NCI-H524 treated with DMSO at 0.1 percent for 48 hours (cell line): ENCODE measurements at places on chromosomes 1 and 21.

DNA sequence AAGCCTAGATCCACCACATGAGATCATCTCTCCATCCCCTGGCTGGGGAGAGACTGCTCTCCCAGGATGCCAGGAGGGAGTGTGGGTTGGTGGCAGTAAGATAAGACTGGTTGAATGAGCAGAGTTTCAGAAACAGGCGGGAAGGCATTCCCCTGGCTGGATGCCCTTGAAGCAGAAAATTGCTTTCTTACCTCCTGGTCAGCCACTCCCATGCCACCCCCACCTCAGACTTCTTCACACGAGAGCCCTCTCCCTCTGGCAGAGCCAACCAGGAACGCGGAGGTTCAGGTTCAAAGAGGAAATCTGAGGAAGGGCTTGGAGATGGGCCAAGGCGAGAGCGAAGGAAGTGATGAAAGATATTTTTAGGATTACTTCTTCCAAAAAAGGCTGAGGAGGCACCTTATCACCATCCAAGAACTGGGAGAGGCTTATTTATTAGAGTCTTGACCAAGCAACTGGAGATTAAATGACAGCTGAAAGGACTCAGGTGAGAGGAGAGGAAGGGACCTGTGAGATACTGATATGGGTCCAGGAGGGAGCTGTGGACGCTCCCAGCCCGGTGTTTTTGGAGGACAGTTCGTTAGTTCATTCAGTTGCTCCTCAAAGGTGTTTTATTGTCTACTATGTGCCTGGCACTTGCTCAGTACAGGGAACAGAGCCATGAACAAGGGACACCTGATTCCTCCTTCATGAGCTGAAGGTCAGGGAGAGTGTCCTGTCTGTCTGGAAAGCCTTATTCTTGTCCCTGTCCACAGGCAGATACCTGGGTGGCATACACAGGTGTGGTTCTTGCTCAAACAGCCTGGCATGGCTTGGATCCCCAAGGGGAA, 18.9 kb upstream of the SLC26A9 start:
- DNase-seq: no peak

DNA sequence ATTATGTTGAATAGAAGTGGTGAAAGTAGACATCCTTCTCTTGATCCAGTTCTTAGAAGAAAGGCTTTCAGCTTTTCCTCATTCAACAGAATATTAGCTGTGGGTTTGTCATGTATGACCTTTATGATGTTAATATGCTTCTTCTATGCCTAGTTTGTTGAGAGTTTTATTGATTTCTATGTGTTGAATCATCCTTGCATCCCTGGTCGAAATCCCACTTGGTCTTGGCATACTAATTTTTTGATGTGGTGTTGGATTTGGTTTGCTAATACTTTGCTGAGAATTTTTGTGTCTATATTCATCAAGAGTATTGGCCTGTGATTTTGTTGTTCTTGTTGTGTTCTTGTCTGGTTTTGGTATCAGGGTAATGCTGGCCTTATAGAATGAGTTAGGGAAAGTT, 20.9 kb downstream of the CD55 start:
- DNase-seq: no peak

- no peak for DNase-seq
These were observed 1.2 kb upstream of the LRRC53 start for GRCh38 chr1:74513411-74514300.

DNA sequence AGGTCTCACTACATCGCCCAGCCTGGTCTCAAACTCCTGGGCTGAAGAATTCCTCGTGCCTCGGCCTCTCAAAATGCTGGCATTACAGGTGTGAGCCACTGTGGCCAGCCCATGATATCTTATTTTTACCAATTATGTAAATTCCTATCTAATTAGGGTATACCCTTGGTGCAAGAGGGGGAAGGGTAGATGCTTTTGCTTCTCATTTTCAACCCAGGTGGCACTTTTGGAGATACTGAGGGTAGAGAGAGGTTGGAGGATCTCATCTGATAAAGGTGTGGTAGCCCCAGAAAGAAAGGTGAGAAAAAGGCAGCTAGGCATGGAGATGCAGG, 17.4 kb downstream of the ENSA start:
- DNase-seq: no peak

DNA sequence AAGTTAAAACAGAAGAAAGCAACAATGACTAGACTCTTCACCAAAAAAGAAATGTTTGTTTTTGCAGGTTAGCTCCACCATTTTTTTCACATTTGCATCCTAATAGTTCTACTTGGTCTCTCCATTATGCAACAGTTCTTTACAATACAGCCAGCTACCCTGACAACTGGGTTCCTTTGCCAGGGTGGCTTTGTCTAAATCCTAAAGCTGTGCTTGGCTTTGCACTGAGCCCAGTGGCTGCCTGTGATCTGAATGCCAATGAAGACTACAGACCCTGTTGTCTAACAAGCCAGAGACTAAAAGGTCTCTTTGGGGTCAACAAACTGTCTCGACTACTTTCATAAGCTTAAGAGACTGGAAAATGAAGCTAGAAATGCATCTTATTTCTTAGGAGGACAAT, 112.0 kb downstream of the AKT3 start:
- DNase-seq: no peak

GRCh38 chr1:66371233-66372005, 162.5 kb upstream of the SGIP1 start:
- no peak for DNase-seq

DNA sequence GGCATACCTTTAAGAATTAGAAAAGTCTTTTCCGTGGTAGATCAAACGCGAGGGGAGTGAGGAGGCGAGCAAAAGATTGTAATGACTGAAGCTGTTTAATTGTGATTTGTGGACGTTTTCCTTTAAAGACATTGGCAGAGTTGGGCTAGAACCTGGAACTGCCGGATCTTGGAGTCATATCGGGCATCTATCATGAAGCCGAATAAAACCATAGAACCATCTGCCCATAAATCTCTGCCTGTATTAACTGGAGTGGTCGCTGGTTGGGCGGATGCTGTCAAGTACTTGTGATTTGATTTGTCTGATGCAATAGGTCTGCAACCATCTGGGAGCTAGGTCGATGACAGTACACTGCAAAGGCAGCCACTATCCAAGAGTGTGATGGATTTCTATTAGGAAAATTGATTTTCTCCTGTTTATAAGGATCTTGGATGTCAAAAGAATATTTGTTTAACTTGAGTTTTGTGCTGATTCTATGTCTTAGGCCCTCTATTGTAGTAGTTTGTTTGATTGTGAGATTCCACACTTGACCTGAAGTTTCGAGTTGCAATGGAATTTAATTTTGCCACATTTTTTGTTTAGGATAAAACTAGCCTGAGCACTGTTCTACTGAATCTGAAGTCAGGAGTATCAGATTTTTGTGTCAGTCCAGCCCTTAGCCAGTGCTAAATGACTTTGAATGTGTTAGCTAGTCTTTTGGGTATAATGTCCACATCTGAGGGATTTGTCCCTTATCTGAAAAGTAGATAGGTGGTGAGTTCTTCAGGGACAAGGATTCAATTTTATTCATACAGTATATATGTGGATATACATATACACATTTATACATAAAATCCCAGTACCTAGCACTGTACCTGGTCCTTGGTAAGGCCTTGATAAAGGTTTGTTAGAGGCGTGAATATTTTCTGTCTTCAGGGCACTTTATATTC, 1.2 kb downstream of the SARS1 start:
- DNase-seq: peak; percentile 91

DNA sequence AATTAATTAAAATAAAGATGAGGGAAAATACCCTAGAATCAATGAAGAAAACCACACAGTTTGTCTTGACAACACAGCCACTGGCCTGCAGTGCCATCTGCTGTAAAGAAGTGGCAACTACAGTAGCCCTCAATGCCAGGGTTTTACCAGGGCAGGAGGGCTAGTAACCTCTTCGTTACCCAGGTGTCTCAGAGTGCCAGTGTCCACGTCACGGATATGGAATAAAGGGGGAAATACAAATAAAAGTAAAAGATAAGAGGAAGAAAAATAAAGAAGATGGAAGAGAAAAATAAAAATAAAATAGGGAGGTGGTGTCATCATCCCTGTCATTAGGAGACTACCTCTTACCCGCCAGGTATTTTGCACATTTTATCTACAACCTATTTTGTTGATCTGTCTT, 14.2 kb upstream of the SLC44A3 start:
- DNase-seq: no peak

DNA sequence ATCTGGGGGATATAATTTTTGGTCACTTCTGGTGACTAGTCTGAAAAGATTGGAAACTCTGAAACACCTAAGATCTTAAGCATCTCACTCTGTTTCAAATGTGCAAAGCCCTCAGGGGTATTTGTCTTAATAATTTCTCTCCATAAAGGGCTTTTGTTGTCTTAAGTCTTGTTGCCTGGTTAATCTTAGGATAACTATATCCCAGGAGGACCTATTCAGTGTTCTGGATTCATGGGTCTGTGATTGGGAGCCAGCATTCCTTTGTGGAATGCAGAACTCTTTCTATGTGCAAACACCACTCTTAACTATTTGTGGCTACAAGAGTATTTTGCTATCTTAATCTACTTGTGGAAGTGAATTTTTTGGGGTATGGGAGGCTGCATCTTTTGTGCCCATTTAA, 1573.0 kb upstream of the PRMT6 start:
- no peak for DNase-seq

- no peak for DNase-seq
These were observed 183.6 kb upstream of the RUNX1 start for GRCh38 chr21:35232545-35233176.

DNA sequence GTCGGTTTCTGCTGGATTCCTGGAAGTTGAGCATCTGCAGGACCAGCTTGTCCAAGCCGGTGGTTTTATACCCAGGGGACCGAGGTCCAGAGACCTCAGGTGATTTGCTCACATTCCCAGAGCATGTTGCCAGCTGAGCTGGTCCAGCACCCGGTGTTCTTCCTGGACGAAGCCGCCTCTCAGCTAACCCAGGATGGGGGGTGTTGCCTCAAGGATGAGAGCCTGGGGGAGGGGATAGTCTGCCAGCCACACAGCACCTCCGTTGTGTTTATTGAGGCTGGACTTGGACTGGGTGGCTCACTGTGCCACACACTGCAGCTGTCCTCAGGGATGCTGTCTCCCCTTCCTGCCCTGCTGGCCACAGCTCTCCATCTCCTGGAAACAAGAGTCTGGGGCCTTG, 1.5 kb downstream of the TMEM201 start:
- no peak for DNase-seq

- no peak for DNase-seq
These were observed 26.3 kb downstream of the CLEC20A start for GRCh38 chr1:178470411-178470960.

- no peak for DNase-seq
These were observed 74.2 kb downstream of the PTPRC start for GRCh38 chr1:198713081-198713480.

DNA sequence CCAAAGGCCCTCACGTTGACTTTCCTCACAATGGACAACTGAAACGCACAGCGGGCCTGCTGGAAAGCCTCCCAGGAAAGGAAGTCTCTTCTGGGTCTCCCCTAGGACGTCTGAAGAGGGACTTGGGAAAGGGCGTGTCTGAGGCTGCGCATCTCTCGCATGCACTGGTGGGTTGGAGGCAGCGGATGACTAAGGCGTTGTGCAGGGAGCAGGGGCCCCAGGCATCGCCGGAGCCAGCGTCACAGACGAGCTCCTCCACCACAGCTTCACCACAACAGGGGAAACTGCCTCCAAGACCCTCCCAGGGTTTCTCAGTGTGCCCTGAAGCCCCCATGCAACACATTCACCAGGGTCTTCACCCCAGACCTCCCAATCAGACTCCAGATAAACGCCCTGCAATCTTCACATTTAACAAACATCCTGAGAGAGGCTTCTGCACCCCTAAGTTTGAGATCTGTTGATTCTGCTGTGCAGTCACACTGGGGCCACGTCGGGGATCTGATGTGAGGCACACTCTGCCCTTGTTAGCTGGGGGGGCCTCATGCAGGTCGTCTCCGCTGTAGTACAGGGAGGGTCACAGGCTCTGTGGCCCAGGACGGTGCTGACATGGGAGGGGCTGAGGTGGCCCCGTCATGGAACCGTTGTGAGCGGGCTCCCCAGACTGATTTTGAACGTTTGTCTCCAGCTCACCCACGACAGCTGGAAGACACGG, 7.0 kb upstream of the TFF1 start:
- no peak for DNase-seq

DNA sequence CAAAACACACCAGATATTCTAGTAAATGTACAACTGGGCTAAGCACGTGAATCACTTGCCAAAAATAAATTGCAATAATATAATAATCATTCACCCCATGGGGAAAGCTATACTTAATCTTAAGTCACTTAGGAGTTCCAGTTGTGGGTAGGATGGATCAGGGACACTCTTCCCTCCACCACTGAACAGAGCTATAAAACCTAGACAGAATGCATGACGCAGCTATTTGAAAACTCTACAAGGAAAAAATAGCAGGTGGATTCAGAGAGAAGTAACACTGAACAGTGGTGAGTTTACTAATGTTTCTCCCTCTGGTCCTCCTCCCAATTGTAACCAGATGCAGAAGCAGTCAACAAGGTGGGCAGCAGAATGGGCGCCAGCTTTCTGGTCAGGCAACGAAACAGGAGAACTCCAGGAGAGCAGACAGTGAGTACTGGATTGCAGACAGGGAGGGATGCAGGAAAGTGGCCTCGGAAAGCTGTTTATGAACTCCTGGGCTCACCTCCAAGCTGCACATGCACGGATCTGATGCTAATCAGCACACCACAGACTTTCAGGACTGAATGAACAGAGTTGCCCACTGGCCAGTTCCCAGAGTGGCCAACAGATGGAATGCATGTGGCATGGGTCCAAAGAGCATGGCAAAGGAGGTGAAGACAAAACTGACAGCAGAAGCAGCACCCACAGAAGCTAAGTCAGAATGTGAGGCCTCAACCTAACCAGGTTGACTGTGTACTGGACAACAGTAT, 41.4 kb downstream of the TARBP1 start:
- no peak for DNase-seq

DNA sequence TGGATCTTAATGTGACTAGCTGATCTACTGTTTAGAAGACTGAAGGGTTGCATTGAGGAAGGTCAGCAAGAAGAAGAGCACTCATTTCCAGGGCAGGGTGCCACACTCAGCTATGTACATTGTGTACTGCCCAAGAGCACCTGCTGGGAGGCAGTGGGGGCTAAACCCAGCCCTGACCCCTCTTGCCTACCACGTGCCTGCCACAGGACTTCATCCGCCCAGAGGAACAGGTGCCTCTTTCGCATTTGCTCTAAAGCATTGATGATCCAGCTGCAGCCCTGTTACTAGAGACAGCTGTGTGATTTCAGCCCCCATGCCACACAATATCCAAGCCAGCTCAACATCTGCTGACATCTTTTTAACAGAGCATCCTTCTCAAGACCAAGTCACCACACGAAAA, 341.8 kb downstream of the LMX1A start:
- DNase-seq: no peak

- no peak for DNase-seq
These were observed 463.0 kb downstream of the SIPA1L2 start for GRCh38 chr1:232166942-232167341.

GRCh38 chr1:88883156-88883555, 8.2 kb downstream of the GTF2B start:
- DNase-seq: no peak
